NCI-H1092 (cell line): ENCODE measurements at places on chromosomes 1 and 21.

DNA sequence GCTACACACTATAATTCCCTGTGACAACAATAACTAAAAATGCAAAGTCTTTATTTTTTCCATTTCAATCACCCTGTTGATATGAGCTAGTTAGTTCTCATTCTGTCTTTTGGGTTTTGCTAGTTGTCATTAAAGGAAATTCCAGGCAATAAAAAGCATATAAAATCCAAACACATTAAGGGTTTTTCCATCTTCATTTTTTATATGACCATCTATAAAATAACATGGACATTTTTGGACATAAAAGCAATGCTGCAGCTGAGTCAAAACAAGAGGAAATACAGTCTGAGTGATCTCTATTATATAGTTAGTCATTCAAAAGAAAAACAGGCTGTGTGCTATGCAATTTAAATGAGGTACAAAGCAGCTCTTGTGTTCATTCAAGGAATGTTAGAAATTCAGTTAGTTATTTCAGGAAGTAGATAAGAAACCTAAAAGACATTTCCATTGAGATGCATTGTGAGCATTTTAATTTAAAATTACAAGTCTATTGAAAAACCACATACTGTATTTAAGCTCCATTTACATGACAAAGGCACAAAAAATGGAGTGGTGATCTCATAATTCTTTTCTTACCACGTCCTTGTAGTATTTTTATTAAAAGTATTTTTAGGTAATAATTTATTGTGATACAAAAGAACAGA, 67.3 kb upstream of the BCL10 start:
- DNase-seq = no peak

DNA sequence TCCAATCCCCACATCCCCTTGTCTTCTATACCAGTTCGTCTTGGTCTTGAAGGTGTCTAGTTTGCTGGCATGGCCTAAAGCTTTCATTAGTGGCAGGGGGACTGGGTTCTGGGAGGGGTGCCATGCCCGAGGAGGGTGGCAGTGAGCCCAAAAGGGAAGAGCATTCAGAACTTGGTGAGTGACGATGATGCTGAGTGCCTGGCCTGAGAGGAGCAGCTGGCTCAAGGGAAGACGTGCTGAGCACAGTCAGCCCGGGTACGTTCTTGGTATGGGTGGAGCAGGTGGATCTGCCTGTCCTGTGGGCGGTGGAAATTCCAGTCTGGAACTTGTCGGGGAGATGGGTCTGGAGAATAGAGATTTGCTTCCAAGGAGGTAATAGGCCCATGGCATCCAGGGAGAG, 4.6 kb downstream of the FDPS start:
- DNase-seq = no peak

DNA sequence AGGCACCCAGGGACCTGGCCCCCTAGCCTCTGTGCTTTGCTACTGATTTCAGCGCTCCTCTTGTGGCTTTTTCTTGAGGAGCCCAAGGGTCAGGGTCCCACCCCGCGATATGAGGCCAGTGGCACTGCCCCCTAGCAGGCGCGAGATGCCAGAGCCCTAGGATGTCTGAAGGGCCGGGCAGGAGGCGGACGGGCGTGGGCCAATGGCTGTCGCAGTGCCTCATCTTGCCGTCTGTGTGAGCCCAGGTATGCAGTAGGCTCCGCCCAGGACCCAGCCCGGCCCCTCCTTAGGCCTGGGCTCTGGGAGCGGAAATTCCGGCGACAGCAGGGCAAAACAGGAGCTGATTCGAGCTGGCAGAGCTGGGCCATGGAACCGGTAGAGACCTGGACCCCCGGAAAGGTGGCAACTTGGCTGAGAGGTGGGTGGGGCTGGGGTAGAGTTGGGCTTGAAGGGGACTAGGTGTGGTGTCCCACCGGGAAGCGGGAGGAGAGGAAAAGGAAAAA, at the start of gene CNKSR1:
Gene CNKSR1, plus strand, starts transcription at position 310 of the 503 bp plus-strand sequence. Its CDS starts 57 bp downstream, at position 367.
- DNase-seq = no peak

GRCh38 chr1:220119043-220119512, 25.1 kb downstream of the IARS2 start:
- DNase-seq = no peak

GRCh38 chr21:41418956-41419680, 6.9 kb upstream of the MX1 start:
- no peak for DNase-seq

GRCh38 chr1:163307479-163308171, 14.1 kb upstream of the NUF2 start:
- no peak for DNase-seq

GRCh38 chr1:23611601-23612327, 52.5 kb upstream of the ID3 start:
- no peak for DNase-seq
